ENCODE measurements at places on chromosomes 3 and 15.
A peak's percentile ranks its signal among the peaks of the same experiment; 100 is the strongest.

DNA sequence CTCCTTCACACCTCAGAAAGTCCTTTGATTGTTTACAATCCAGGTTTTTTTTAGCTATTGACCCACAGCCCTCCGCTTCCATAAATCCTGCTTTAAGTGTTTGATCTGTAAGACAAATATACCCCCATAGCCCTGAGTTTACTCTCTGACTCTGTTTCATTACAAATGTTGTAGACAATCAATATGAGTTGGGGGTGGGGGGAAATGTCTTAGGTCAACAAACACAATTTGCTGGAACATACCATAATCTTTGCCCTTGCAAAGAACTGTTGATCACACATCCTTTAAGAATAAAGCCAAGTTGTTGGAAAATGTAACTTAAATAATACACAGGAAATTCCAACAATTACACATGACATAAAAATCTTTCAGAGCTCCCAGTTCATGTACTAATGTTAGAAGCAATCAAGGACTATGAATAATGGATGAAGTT is 301.8 kb upstream of the SEMA6D start:
- DNase-seq: no peak

- no peak for DNase-seq
Measured at GRCh38 chr15:87362531-87362930, 894.0 kb downstream of the NTRK3 start.

DNA sequence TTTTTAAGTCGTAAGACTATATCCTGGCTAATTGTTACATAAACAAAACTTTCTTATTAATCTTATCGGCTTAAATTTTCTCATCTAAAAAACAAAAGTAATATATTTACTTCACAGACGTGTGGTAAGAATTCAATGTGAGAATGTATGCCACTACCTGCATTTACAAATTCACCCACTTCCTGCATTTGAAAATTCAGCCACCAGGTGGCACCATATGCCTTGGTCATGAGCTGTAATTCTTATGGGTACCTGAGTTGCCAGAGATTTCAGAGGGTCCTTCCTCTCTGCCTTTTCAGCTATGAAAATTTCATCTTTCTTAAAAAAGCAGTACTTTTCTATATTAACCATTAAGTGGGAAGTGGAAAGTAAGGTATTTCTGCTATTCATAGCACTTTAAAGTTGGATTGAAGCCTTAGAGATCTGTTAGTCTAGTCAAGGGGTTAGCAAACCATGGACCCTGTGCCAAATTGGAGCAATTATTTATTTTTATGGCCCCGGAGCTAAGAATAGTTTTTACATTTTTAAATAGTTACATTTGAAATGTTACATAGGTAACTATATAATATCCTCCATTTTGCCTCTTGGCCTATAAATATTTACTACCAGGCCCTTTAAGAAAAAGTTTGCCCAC is 127.8 kb downstream of the HCN4 start:
- DNase-seq: peak; percentile 69

DNA sequence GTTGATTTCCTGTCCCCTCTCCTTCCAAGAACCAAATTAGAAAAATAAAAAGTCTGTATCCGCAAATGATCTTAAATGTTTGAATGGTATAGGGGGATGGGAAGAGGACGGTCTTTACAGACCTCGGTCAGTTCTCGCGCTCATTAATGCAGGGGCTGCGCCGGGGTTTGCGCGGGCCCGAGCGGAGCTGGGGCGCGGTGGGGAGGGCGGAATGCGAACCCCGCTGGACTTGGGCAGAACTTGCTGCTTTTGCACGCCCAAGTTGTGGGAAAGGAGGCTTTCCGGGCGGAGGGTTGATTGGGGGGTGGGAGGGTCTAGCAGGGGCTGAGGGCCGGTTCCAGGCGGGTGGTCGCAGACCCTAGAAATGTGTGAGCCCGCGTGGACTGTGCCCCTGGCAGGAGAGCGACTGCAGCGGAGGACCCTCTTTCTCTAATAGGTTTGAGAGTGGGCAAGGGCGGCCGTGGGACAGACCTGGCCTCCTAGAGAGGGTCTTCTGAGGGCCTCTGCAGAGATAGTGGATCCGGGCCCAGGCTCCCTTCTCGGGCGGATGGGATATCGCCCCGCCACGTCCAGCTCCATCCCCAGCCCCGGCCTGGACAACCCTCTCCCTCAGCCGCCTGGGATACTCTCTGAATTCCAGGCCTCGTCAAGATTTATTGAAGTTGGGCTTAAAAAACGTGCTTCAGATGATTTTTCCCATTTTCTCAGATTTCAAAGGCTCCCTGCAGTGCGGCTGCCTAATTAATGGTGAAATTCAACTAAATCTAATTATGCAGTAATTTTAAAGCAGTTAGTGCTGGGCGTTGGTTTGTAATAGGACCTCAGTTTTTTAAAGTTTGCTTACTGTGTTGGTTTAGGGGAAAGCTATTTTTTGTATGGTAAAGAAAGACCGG is 11.3 kb downstream of the NR2F2 start:
- DNase-seq: no peak

- peak; percentile 92 for DNase-seq
Measured at GRCh38 chr3:183306798-183307671, 54.0 kb downstream of the B3GNT5 start.

DNA sequence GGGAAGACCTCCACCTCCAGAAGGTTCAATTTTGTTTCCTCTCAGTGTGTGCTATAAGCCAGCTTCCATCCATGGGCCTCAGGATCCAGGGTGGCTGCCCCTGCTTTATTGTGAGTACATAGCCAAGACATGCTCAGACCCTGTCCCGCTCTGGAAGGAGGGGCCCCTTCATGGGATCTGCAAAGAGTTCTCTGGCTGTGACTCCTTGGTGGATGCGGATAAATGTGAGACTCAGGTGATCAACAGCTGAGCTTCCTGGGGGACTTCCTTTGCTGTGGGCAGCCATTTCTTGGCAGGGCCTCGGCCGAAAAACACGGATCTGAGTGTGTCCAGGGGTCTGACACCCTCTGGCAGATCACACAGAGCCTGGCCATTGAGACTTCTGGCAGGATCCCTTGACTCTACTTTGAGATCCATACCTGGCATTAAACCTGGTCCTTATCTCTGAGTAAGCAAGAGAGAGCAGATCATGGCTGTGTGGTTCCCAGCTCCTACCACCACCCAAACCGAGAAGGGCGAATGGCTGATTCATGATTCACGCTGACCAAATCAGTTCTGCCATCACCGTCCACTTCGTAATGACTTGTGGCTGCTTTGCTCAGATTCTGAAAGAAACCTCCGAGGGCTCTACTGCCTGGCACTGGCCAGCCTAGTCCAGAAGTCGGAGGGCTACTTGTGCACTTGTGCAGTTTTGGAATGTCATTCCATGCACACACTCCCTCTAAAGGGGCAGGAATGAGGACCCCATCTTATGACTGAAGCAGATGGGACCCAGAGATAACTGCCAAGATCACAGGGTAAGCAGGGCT is 68.1 kb downstream of the SENP2 start:
- no peak for DNase-seq

- DNase-seq: no peak
Measured at GRCh38 chr15:48962662-48963523, 826 bp downstream of the SHC4 start.
